Fibroblast of villous mesenchyme (primary cell): ENCODE measurements at places on chromosomes 16 and 17. TPM values are rescaled to one million over a fixed set of nuclear protein-coding genes. Genes with fewer than 3 reads are reported as not detected.
A peak's percentile ranks its signal among the peaks of the same experiment; 100 is the strongest.

ASPA gene
- total RNA-seq: under 0.01 TPM in 2 replicates

KNOP1 gene
- 16.8 and 17.3 TPM in 2 replicates for total RNA-seq

- DNase-seq: no peak
These were observed 70.3 kb downstream of the PMP22 start for GRCh38 chr17:15194859-15195277.

- no peak for DNase-seq
These were observed 17.0 kb downstream of the PIK3R5 start for GRCh38 chr17:8948462-8948861.

- DNase-seq: no peak
These were observed 25.0 kb downstream of the XPO6 start for GRCh38 chr16:28186752-28187151.

DNA sequence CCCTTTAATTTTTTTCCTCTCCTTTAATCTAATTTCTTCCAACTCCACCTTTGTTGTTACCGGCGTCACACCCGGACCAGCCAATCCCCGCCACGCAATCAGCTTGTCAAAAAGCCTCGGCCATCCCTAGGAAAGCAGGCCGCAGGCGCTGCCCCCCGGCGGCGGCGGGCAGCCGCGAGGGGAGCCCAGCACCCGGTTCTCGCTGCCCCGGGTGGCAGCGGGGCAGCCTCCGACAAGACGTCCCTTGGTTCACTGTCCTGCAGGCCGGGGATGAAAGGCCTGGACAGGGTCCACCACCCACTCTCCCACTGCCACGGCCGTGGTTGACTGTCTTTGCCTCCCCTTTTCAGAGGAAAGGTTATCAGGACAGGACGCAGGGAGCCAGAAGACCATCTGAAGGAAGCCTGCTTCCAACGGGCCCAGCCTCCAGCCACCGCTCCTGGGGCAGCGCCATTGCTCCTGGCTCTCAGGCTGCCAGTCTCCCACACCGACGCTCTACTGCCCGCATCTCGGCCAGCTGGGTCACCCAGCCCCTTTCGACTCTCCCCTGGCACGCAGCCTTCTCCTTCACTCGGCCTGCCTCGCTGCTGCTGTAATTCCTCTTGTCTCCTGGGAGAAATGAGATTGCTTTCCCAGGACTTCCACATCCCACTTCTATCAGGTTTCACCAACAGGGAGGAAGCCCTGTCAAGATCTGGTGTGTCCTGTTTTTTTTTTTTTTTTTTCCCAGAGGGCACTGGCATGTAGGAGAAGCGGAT lies 2.8 kb upstream of the UBTF start:
- DNase-seq: peak; percentile 79

GRCh38 chr17:73163043-73163442 lies 1.8 kb upstream of the SSTR2 start:
- no peak for DNase-seq
